ENCODE measurements at places on chromosomes 1 and 21.

DNA sequence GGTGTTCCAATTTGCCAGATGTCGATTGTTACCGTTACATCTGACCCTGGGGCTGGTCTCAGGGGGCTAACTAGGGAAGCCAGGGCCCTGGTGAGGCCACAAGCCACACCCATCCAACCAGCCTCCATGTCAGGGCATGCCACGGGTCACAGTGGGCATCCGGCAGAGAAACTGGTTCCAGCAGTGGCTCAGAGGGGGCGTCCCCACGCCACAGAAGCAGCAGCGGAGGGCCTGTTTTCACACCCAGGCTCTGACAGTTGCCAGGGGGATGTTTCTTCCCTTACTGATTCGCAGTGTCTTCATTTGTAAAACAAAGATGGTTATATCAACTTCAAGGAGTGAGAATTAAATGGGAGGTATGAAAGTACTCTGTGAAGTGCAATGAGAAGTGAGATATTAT lies 75.0 kb upstream of the COX20 start:
- no peak for DNase-seq

- DNase-seq: no peak
Measured at GRCh38 chr1:85576266-85576641, 4.3 kb upstream of the CCN1 start.

DNA sequence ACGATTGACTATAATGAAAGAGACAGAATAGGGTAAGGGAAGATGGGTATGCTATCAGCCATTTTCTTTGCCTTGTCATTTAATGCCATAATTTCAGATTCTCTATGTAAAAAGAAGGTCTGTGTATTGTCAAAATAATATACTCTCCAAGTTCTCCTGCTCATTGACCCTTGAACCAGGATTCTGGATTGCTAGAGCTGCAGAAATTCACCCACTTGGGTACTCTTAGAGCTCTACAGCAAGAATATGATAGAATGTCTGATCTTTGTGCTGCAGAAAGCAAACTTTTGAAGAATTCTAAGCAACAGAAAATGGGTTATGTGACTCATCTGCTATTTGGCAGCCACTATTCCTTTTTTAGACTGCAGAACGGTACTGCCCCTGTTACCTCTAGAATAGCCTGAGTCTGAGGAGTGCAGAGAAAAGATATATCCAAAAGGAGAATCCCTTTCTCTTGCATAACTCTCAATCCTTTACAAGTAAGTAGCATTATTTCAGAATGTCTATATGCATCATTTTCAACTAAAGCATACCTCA lies 78.2 kb upstream of the TENT5C start:
- no peak for DNase-seq

DNA sequence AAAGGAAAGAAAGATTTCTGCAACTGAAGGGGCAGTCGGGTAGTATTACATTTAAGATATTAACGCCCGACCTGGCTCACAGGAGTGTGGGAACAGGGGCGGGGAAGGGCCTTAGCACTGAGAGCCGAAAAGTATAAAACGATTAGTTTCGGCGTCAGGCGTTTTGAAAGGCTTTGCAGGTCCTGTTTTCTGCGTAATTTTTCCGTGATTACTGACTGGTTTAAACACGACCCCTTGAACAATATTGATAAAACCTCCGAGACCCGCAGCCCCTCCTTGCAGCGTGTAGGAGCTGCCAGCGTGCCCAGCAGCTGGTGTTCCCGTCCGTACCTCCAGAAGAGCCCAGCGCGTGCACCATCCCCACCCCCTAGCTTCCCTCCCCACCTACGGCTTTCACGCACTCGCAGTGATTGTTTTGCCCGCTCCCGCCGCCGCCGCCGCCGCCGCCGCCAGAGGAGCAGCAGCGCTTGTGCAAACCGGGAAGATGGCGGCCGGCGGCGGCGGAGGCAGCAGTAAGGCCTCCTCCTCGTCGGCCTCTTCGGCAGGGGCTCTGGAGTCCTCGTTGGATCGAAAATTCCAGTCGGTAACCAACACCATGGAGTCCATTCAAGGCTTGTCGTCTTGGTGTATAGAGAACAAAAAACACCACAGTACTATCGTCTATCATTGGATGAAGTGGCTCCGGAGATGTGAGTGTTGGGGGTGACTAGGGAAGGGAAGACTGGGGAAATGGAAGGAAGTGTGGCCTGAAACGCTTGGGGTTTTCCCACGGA lies 470 bp downstream of the RPRD2 start:
- DNase-seq: peak; percentile 74

DNA sequence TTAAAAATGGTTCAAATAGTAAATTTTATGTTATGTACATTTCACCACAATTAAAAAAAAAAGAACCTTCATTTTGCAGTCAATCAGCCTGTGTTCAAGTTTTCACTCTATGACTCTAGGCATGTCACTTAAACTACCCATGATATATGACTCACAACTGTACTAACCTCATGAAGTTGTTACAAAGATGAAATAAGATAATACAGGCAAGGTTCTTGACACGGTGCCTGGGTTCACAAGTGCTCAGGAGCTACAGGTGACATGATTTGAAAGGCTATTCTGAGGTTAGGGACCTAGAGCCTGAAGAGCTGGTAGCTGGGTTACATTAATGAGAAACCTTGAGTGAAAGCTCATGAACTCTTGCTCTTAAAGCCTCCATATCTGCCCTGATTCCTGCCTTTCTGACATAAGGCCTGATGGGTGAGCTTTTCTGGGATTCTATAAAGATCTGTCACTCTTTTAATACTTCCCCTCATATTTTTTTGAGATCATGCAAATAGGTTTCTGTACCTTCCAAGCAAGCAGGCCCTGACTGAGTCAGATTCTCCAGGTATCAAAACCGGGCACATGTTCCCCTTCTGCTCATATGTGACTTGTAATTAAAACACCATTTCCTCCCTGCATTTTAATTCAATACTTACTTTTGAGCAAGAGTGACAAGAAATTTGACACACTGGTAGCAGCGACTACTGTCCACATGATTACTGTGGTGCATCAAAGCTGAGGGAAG lies 34.0 kb downstream of the PCSK9 start:
- no peak for DNase-seq

- no peak for DNase-seq
Measured at GRCh38 chr1:7339953-7340352, 431.1 kb upstream of the VAMP3 start.

DNA sequence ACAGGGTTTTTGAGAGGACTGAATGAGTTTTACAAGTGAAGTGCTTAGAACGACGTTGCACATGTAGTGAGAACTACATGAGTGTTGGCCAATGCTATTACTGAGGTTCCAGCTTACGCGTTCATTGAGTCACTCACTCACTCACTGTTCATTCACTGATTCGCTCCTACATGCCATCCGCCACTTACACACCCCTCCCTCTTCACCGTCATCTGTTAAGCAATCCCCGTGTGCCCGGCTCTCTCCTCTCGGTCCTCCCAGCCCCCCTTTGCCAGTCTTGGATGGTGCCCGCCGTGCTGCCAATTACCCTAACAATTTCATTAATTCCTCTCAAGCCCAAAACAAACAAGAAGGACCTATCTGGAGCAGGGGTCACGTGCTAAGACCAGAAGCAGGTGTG lies 27.3 kb upstream of the EPHA2 start:
- no peak for DNase-seq

- DNase-seq: no peak
Measured at GRCh38 chr1:18866846-18867245, 7.4 kb upstream of the TAS1R2 start.

DNA sequence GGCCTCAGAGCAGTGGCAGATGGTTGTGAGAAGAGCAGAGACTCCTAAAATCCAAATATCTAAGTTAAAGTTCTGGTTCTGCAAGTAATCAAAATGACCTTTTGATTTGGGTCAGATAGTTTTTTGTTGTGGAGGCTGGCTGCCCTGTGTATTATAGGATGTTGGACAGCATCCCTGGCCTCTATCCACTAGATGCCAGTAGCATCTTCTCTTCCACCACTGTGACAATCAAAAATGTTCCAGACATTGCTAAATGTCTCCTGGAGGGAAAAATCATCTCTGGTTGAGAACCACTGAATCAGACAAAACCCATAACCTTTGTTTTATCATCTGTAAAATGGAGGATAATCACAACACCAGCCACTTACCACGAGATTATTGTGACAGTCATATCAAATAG lies 5.9 kb upstream of the DPT start:
- DNase-seq: no peak

DNA sequence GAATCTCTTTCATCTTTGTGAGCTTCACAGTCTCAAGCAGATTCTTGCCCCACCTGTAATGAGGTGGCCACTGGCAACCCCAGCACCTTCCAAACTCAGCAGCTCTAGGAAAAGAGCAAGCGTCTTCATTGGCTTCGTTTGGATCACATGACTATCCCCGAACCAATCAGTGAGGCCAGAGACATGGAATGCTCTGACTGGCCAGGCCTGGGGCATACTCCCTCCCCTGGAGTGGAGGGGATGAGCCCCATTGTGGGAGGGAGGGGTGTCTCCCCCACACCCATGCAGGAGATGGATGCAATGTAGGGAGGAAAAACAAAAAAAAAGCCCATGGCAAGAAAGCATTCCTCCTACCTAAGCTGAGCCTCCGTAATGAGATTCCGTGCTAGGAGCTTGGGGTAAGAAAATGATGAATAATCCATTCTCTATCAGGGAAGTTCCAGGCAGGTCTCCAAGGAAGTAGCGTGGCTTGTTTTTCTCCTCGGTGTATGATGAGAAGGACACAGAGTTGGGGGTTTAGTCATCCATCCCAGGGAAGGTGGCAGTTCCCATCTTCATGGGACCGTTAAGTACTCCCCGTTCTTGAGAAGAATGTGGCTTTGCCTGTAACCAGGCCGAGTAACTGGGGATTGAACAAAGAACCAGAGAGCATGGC lies 32.7 kb downstream of the FHAD1 start:
- DNase-seq: no peak

DNA sequence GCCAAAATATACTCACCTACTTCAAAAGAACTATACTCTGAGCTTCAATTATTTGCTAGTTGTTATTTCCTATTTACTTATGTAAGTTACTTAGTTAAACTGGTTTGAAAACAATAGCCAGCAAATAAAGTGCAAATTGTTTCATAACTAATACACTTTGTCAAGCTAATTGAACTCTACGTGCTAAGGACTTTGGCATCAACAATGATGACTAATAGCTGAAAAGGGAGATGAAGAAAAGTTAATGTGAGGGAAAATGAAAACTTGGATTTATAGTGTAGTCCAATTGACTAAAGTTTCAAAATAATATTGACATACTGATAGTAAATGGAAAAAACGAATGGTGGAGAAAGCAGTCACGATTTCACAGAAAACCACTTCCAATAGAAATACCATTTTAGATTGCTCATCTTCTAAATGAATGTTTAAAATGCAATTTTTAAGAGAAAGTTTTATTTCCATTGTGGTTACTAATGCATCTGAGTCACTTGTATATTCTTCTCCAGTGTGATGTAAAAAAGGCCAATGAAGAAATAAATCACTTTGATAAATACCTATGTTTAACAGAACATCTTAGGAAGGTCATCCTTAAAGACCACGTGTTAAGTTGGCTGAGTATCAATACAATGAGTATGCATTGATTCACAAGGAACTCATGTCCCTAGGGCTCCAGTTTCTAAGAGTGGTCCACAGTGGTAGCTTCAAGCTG lies 455.2 kb downstream of the LTN1 start:
- DNase-seq: no peak

DNA sequence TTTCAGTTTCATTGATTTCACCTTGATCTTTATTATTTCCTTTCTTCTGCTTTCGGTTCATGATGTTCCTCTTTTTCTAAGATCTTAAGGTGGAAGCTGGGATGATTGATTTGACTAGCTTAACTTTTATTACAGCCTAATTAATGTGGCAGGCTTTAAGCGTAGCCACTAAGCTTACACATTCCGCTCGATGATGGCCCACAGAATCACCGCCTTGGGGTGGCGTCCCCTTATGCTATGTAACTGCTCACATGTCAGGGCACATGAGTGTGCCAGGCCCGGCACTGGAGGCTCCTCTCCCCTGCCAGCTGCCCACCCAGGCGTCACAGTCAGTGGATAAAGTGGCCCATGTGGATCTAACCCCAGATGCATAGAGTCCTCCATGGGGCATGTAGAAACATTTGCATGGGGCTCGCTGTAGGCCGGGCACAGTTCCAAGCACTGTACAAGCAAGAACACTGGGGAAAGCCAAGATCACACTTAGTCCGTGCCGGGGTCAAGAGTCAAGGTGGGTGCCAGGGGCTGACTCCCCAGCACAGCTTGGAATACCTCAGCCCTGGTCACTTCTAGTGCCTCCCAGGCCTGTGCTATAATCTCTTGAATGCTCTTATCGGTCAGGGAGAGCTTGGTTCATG lies 41.7 kb downstream of the PKNOX1 start:
- DNase-seq: no peak

- no peak for DNase-seq
Measured at GRCh38 chr1:6410248-6410893, 9.3 kb downstream of the HES2 start.

GRCh38 chr1:94773931-94774422 lies 46.2 kb upstream of the SLC44A3 start:
- DNase-seq: no peak
